Lung (tissue), 17 donors: ENCODE measurements at places on chromosomes 5 and 9. TPM values are rescaled to one million over a fixed set of nuclear protein-coding genes. Genes with fewer than 3 reads are reported as not detected.

IL33 gene
- total RNA-seq, result 31.1 TPM

CNOT8 gene
- total RNA-seq, result 62.6 TPM

C9orf153 gene
- 0.12 TPM for total RNA-seq

CDKN2A gene
- 4.8 TPM for total RNA-seq

SARDH gene
- 7.3 TPM for total RNA-seq

SPATA31A3 gene
- total RNA-seq, result not detected

RASEF gene
- total RNA-seq, result 23.6 TPM

GRCh38 chr5:22391956-22392355 lies 461.2 kb downstream of the CDH12 start:
- no peak overlapping the region for H3K27ac ChIP-seq
- H3K27me3 ChIP-seq, result no peaks in the 10 kb centered on the region
- H3K4me3 ChIP-seq, result no peak overlapping the region
- H3K4me1 ChIP-seq, result no peaks in the 10 kb centered on the region

- no peaks in the 10 kb centered on the region for H3K27me3 ChIP-seq
- DNase-seq, result no peak
- H3K4me3 ChIP-seq, result no peak overlapping the region
- no peaks in the 10 kb centered on the region for H3K4me1 ChIP-seq
- no peaks in the 10 kb centered on the region for H3K36me3 ChIP-seq
- H3K27ac ChIP-seq, result no peak overlapping the region
Observed at GRCh38 chr9:117779760-117780159, 75.6 kb downstream of the TLR4 start.

DNA sequence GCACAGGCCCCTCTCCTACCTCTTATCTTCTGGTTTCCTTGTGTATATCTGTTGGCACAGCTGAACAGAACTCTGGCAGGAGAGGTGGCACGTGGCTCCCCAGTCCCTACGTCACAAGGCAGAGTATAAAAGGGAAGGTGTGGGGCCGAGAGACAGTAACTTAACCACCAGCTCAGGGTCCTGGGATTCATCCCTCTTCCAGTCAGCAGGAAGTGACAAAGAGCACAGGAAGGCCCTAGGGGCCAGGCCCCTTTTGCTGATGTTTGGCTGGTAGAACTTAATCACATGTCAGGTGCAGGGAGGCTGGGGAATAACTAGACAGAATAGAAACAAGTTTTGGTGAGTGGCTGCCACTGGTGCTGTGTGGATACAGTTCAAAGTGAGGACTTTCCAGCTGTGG lies 4.5 kb upstream of the ICE1 start:
- no peaks in the 10 kb centered on the region for H3K4me1 ChIP-seq
- H3K4me3 ChIP-seq, result no peak overlapping the region
- no peaks in the 10 kb centered on the region for H3K27me3 ChIP-seq

- no peaks in the 10 kb centered on the region for H3K27me3 ChIP-seq
- H3K4me1 ChIP-seq, result no peaks in the 10 kb centered on the region
- H3K27ac ChIP-seq, result no peak overlapping the region
- DNase-seq, result peak; percentile 80
Observed at GRCh38 chr9:86783884-86784283, 163.4 kb downstream of the GAS1 start.

DNA sequence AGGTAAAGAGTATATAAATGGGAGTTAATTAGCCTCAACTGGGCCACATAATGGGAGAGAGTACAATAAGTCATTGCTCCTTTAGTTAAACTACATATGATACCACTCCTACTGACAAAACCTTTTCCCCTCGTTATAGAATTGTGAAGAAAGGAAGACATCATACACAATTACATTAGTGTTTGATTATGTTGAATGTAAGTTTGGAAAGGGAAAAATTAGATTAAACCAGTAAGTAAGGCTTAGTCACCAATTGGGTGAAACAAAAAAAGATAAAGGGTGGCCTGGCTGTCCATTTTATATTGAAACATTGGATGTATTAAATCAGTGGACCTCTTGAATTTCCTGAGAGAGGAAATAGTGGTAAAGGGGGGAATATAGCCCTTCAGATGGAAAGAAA lies 464.3 kb upstream of the PAPPA start:
- no peaks in the 10 kb centered on the region for H3K27me3 ChIP-seq
- no peaks in the 10 kb centered on the region for H3K4me1 ChIP-seq
- no peak overlapping the region for H3K4me3 ChIP-seq
- H3K36me3 ChIP-seq, result no peaks in the 10 kb centered on the region
- no peak overlapping the region for H3K27ac ChIP-seq
- DNase-seq, result no peak

- no peaks in the 10 kb centered on the region for H3K36me3 ChIP-seq
- no peak overlapping the region for H3K4me3 ChIP-seq
Observed at GRCh38 chr9:78044189-78044588, 12.6 kb upstream of the GNAQ start.

- H3K4me1 ChIP-seq, result no peaks in the 10 kb centered on the region
- no peaks in the 10 kb centered on the region for H3K27me3 ChIP-seq
- no peak overlapping the region for H3K4me3 ChIP-seq
- peak; percentile 25 for DNase-seq
Observed at GRCh38 chr9:110745676-110746075, 77.1 kb downstream of the MUSK start.

- peaks cover 2% of the 10 kb centered on the region for H3K4me1 ChIP-seq
- no peak overlapping the region for H3K27ac ChIP-seq
- no peak for DNase-seq
- no peak overlapping the region for H3K4me3 ChIP-seq
- H3K36me3 ChIP-seq, result no peaks in the 10 kb centered on the region
Observed at GRCh38 chr5:11852717-11853087, 51.5 kb downstream of the CTNND2 start.

DNA sequence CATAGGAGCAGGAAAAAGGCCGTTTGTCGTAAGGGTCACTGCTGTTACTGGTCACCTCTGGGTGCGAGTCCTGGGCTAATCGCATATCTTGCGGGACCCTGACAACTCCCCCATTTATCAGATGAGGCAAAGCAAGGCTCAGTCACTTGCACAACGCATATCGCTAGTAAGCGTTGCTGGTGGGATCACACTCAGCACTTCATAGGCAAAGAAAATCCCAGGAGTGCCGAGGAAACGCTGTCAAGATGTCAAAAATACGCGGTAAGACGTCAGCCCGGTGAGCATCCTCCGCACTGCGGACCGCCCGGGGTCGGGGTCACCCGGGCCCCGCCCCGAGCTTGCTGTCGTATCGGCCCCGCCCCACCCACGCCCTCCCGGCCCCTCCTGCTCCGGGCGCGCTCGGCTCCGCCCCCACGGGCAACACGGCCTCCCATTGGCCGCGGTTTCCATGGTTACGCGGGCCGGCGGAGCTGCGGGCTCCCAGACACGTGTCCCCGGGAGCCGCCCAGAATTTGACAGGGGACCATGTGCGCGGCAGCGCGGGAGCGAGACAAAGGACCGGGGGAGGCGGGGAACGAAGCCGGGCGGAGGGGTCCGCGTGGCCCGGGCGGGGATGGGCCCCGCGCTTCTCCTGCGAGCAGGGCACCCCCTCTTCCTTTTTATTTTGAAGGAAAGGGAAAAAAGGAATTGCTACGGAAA lies 80.2 kb upstream of the IER5L start:
- peak; percentile 88 for DNase-seq
- H3K27ac ChIP-seq, result no peak overlapping the region
- H3K4me3 ChIP-seq, result no peak overlapping the region
- no peaks in the 10 kb centered on the region for H3K4me1 ChIP-seq
- peaks cover 6% of the 10 kb centered on the region for H3K27me3 ChIP-seq

- H3K4me3 ChIP-seq, result no peak overlapping the region
- H3K27ac ChIP-seq, result peak overlapping the region; percentile 87
- peak; percentile 37 for DNase-seq
- peaks cover 10% of the 10 kb centered on the region for H3K4me1 ChIP-seq
- H3K36me3 ChIP-seq, result no peaks in the 10 kb centered on the region
Observed at GRCh38 chr5:40406741-40407211, 272.9 kb upstream of the PTGER4 start.

- no peaks in the 10 kb centered on the region for H3K27me3 ChIP-seq
- peak; percentile 94 for DNase-seq
- H3K36me3 ChIP-seq, result peaks cover 4% of the 10 kb centered on the region
- peaks cover 23% of the 10 kb centered on the region for H3K4me1 ChIP-seq
- H3K27ac ChIP-seq, result peak within 1 kb of the TSS; percentile 100
Observed at GRCh38 chr5:151080613-151081430, at the start of gene TNIP1. Gene TNIP1 (minus strand): TSS chr5:151081034. CDS start chr5:151065095, 15,939 bp downstream.

GRCh38 chr5:169544264-169544950 lies 39.2 kb upstream of the SPDL1 start:
- no peak overlapping the region for H3K4me3 ChIP-seq
- H3K36me3 ChIP-seq, result no peaks in the 10 kb centered on the region
- no peak for DNase-seq
- H3K27ac ChIP-seq, result no peak overlapping the region
